Suprapubic skin (tissue), 4 donors: ENCODE measurements at places on chromosomes 7 and 10. TPM values are rescaled to one million over a fixed set of nuclear protein-coding genes. Genes with fewer than 3 reads are reported as not detected.

Gene CDC14C
- not detected for total RNA-seq

Gene CACNB2
- 11.6 TPM for total RNA-seq

- H3K4me1 ChIP-seq = peaks cover 25% of the 10 kb centered on the region
- no peak for DNase-seq
- no peaks in the 10 kb centered on the region for H3K27me3 ChIP-seq
- peak overlapping the region; percentile 27 for H3K27ac ChIP-seq
- no peak overlapping the region for H3K4me3 ChIP-seq
These were observed 29.2 kb downstream of the STK17A start for GRCh38 chr7:43612128-43612527.

DNA sequence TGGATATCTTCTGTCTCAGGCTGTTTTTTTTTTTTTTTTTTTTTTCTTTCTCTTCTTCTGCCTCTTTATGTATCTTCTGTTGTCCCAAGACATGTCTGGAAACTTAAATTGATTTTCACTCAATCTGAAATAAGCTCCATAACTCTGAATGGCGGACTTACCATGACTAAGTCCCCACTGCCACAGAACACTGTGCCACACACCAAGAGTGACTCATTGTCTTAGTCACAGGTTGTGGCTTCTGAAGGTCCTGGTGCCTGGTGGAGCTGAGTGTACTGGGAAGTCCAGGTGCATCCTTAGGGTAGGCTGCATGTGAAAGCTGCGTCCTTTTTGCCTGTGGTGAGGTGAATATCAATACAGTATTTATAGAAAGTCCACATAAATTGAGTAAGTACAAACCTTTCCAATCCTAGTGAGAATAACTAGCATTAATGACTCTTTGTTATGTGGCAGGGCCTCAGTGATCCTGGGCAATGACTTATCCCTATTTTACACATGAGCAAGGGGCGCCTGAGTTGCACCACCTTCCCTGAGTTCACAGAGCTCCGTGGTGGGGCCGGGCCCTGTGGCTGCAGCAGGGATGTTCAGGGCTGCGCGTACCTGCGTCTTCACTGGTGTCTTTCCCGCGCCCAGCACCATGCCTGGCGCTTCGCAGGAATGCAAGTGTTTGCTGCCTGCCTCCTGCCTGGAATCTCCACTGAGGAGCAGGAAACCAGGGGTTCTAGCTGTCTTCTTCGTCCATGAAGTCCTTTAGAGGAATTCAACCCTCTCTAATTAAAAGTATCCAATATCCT is 4.3 kb downstream of the PFKP start:
- no peak for DNase-seq
- H3K4me1 ChIP-seq = peaks cover 32% of the 10 kb centered on the region
- H3K27ac ChIP-seq = no peak overlapping the region
- no peak overlapping the region for H3K4me3 ChIP-seq

- H3K4me3 ChIP-seq = no peak overlapping the region
- H3K27me3 ChIP-seq = no peaks in the 10 kb centered on the region
- no peak for DNase-seq
- peaks cover 15% of the 10 kb centered on the region for H3K4me1 ChIP-seq
- H3K36me3 ChIP-seq = no peaks in the 10 kb centered on the region
These were observed 251.7 kb upstream of the PITRM1 start for GRCh38 chr10:3424111-3424851.

- no peak overlapping the region for H3K27ac ChIP-seq
- no peaks in the 10 kb centered on the region for H3K36me3 ChIP-seq
- no peak overlapping the region for H3K4me3 ChIP-seq
- H3K27me3 ChIP-seq = no peaks in the 10 kb centered on the region
These were observed 31.7 kb downstream of the ITPRID1 start for GRCh38 chr7:31545549-31545948.
